CD4-positive, alpha-beta T cell treated with Interleukin-4 for 4 hours (primary cell): ENCODE measurements at places on chromosomes 2 and 18.

DNA sequence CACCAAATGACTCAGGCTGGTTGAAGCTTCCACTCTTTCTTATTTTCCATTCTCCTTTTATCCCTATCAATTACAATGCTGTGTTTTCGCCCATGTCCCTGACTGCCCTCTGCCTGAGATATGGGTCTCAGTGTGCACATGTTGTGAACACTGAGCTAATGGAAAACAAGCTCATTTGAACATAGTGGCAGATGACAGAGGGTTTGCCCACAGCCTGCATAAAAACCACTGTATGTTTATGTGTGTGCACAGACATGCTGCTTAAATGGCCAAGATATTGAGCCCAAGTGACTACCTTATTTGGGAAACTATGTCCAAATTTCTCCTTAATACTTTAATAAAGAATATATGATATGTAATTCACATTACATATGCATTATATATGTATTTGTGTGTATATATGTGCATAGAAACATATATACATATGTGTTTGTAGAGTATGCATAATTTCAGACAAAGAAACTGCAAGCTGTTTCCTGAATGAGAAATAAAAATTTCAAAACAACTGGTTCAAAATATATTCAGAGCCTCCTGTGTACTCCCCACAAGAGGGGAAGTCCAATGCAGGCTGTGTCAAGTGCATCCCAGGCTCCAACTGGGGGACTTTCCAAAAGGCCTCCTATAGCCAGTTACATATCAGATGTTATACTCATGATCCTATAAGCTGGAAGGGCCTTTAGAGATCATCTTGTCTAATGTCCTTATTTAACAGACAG is 92.7 kb upstream of the CD302 start:
- no peak for DNase-seq

DNA sequence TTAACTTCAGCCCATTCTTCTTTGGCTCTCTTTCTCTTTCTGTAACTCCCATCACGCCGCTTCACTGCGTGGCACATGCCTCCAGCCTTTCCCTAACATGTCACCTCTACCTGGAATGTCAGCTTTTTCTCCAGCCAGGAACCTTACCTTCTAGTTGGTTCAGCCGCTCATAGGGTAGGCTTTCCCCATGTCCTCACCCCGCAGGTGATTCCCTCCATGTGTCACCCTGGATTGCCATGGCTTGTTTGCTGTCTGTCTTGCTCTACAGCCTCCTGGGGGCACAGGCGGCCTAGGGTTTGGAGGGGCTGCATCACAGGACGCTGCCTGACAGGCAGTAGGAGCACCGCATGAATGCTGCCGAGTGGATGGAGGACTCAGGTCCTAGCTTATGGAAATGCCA is 39.2 kb downstream of the ARHGEF4 start:
- no peak for DNase-seq

DNA sequence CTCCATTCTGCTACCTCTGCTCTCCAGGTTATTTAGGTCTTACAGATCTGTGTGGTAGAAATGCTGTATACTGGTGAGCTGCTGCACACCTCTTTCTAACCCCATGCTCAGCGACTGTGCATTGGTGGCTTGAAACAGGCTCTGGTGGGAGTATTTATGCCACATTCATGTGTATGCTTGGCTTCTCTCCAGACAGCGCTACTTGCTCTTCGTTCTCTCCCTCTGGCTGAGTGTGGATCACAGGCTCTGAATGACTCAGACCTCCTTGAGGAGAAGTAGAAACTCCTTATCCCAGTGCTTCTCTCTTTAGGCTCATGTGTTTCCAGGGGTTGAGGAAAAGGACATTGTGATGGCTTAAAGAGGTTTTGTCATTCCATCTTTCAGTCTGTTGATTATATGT is 54.9 kb downstream of the FHOD3 start:
- no peak for DNase-seq

DNA sequence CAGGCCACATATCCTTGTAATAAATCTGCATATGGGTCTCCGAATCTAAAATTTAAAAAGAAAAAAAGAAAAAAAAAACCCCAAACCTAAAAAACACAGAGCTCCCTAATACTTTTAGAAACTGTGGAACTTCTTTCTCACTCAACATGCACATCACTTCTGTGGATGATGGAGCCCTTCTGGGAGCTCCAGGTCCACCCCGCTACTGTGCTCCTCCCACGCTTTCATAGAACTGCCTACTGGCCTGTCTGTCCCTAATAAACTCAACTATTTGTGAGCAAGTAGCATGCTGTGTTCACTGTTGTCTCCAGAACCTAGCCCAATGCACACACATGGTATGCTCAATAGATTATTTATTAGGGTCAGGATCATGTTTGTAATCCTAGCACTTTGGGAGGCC is 83.1 kb upstream of the FZD5 start:
- no peak for DNase-seq

DNA sequence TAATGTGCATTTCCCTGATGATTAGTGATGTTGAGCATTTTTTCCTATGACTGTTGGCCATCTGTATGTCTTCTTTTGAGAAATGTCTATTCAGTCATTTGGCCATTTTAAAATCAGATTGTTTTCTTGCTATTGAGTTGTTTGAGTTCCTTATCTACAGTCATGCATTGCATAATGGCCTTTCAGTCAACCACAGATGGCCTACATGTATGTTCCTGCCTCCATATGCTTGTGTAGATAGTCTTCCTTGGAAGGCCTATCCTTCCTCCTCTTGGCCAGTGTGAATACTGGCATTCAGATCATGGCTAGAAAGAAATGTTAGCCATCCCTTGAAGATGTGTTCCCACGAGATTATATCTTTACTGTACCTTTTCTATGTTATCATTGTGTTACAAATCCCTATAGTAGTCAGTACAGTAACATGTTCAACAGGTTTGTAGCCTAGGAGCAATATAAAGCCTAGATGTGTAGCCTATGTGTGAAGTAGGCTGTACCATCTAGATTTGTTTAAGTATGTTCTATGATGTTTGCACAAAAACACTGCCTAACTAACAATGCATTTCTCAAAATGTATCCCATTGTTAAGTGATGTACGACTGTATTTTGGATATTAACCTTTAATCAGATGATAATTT is 65.6 kb upstream of the CD302 start:
- no peak for DNase-seq

GRCh38 chr2:16120591-16121180 is 180.3 kb downstream of the MYCN start:
- no peak for DNase-seq

GRCh38 chr2:13711154-13711553 is 921.4 kb upstream of the LRATD1 start:
- no peak for DNase-seq

DNA sequence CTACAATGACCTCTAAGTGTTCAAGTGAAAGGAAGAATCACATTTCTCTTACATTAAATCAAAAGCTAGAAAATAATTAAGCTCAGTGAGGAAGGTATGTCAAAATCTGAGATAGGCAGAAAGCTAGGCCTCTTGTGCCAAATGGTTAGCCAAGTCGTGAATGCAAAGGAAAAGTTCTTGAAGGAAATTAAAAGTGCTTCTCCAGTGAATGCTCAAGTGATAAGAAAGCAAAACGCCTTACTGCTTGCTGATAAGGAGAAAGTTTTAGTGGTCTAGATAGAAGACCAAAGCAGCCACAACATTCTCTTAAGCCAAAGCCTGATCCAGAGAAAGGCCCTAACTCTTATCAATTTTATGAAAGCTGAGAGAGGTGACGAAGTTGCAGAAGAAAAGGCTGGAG is 932.3 kb upstream of the ACVR2A start:
- no peak for DNase-seq

GRCh38 chr2:8676921-8677645 is 4.8 kb upstream of the ID2 start:
- DNase-seq: no peak

DNA sequence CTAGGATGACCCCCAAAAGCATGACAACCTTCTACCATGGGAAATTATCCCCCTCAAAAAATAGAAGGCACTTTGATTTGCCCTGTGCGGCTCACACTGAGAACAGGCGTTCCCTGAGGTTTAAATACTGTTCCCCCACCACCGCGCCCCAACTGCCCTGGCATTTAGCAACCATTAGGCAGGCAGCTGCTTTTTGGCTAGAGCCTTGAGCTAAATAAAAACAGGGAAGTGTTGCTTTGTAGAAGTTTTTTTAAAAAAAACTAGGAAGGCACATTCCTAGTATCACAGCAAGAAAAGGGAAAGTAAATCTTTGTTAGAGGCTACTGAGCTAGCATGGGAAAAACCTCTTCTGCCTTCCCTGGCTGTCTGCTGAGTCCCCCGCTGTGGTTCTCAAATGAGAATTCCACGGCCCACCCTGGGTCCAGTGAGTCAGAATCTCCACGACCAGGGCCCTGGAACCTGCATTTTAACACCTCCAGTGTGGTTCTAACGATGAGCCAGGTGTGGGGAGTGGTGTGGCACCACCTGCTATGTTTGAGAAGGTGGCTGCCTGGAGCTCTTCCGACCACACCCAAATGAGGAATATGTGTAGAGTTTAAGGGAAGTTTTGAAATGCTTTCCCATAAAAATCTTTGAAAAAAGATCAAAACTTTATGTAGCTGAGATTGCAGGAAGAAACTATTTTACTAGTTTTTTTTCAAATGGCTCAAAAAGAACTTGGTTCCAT is 66.4 kb downstream of the VIT start:
- DNase-seq: no peak

DNA sequence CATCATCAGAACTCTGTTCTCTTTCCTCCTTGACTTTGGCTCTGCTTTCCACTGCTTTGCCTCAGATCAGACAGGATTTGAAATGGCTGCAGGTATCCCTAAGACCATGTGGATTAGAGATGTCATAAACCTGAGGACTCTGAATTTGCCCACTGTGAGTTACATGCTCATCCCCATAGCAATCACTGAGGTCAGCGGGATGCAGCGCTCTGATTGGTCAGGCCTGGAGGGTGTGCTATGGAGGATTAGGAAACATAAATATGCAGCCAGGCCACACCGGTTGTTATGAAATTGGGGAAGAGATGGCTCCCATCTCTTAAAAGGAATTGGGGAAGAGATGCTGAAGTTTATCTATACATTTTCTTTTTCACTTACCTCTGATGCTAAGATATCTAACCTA is 73.7 kb upstream of the DNAJC10 start:
- DNase-seq: peak; percentile 14

DNA sequence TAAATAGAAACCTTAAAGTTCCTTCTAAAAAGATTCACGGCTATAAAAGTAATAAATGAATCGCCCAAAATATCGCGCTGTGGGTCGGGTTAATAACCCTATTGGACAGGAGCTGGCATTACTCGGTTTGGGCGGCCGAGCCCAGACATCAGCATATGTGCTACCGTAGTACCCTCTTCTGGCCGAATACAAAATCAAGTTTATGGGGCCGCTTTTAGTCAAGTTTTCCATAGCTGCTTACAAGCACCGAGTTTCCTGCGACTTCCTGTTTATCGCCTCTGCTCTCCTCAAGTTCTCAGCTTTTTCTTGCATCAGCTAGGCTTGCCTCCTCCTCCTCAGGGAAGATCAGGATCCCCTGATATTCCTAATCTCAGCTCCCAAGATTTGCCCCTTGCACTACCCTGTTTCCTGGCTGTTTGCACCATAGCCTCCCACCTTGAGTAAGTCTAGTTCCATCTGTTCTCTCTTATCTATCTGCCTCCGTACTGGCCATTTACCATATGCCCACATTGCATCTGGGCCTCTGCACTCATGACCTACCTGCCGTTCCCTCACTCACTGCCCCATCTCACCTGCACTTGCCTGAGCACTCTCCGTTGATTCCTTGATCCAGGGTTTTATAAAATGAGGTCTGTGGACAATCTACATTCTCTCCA is 56.1 kb downstream of the SLC35F5 start:
- DNase-seq: peak; percentile 65

GRCh38 chr2:136008205-136008865 is 22.9 kb upstream of the DARS1 start:
- DNase-seq: peak; percentile 83

- no peak for DNase-seq
Measured at GRCh38 chr2:55772109-55772980, 78.7 kb upstream of the PNPT1 start.

DNA sequence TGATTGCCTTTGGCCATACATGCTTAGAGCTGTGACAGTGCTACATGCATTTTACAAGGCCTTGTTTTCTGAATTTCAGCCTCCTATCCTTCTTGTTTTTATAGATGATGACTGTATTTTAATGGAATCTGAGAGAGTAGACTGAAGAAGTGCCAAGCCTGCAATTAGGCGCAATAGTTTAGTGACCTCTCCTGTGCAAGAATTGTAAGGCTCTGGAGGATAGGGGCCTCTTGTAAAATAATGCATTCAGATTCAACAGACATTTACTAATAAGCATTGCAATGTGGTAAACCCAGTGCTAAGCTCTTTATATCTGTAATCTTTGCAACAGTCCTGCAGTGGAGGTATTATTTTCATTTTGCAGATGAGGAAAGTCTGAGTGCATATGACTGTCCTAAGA is 105.5 kb downstream of the TDRD15 start:
- DNase-seq: no peak

DNA sequence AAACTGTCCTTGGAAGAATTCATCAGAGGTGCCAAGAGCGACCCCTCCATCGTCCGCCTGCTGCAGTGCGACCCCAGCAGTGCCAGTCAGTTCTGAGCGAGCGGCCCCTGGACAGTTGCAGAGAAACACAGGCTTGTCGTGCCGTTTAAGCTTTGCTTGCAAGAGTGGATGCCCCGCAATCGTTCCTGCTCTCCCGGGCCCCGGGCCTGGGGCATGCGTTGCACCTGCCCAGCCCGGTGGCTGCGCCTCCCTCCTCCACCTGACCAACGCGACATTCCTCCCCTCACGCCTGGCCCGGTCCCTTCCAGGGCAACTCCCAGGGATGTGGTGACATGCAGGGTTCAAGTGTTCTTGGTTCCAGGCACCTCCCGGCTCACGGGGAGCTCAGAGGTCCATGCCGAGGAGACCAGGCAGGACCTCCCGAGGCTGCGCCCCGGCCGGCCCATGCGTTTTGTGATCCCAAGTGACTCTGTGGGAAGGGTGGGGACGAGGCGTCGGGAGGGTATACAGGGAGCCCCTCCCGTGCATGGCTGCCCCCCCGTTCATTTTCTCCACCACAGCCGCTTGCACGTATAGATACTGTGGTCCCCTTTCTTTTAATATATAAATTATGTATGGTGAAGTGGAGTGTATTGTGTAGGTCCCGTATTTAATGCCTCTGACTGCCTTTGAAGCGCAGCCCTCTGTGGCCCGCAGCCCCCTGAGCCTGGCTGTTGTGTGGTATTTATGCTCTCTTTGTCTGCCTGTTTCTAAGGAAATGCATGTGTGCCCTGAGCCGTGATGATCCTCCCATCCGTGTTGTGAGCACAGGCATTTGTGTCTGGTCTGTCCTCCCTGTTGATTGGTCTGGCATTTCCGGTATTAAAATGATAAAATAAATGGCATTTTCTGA is 21.2 kb downstream of the ODC1 start:
- no peak for DNase-seq

- no peak for DNase-seq
Measured at GRCh38 chr18:79698668-79699335, 19.2 kb downstream of the CTDP1 start.

- DNase-seq: no peak
Measured at GRCh38 chr18:77969972-77970371, 720.3 kb downstream of the GALR1 start.

- DNase-seq: no peak
Measured at GRCh38 chr2:7379799-7380198, 462.6 kb downstream of the RNF144A start.
